ENCODE measurements at places on chromosomes 1 and 21.
A peak's percentile ranks its signal among the peaks of the same experiment; 100 is the strongest.

GRCh38 chr21:8991968-8992621 lies 1529.3 kb upstream of the TPTE start:
- DNase-seq = no peak

DNA sequence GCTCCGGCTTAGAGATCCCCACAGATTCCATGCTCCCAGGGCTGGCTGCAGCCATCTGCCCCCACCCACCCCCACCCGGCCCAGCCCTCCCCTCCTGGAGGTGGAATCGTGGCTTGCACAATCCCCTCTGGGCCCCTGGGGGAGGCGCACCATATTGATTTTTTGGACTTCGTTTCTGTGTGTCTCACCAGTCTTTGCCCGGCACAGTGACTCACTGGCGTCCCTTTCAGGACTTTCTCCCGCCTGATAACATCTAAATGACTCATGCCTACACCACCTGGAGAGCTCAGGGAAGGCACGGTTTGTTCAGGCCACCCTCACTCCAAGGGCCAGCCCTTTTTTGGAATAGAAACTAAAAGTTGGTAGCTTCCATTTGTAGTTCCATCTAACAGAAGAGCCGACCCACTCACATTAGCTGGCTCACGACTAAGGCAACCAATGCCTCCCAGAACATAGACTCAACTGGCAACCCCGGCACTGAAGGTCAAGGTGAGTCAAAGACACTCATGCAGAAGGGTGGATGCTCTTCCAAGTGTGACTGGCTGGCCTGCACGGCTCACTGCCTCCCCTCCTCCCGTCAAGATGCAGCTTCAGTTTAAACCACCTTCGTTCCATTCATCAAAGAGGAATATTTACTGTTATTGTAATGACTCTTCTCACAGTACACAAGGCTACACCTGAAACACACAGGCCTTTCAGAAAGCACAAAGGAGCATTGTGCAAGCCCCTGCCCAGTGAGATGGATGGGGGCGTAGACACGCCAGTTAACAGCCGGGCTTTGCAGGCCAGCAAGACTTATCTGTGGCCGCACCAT lies 18.1 kb upstream of the ETS2 start:
- no peak for DNase-seq

DNA sequence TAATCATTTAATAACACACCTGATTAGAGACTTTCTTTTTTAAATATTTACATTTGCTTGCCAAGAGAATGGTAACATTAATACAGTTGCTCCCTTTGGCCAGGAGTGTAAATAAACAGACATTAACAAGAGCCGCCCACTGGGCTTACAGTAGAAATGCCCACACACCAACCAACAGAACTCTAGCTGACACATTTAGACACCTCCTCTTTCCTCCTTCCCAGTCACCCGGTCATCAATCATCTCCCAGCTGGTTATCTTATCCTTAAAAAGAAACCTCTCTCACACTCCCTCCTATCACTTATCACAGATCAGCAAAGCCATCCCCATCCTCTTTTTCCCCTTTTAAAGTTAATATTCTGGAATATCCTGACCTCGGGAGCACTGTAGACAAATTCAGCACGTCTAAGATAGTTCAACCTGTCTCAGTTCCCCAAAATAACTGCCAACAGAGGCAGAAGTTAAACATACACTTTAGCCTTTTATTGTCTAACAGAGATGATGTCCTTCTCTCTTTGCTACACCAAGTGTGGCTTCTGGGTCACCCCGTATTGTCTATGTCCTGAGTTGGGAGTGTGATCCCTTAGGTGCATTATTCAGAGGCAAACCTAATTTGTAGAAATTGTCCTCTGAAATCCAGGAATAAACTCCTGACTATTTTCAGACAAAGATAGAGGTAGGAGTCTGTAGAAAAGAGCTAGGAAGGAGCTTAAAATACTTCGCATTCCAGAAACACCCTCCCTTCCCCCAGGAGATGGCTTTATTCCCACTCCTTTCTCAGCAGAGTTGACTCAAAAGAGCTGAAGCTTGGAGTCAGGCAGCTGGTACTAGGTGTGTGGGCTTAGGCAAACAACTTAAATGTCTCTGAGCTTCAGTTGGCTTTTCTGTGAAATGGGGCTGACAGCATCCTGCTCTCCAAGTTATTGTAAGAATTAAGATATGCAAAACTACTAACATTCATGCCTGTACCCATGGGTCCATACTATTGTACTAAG lies 8.8 kb downstream of the MYCL start:
- no peak for DNase-seq

GRCh38 chr1:215539803-215540570 lies 27.1 kb upstream of the KCTD3 start:
- no peak for DNase-seq

DNA sequence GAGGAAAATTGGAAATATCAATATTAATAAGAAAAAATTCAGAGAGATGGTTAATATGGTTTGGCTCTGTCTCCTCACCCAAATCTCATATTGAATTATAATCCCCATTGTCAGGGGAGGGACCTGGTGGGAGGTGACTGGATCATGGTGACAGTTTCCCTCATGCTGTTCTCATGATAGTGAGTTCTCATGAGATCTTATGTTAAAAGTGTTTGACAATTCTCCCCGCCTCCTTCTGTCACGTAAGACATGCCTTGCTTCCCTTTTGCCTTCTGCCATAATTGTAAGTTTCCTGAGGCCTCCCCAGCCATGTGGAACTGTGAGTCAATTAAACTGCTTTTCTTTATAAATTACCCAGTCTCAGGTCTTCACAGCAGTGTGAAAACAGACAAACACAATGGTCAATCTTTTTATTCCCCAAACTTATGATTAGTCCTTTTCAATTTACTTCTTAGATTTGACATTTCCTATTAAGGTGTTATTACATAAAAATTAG lies 11.0 kb downstream of the EGLN1 start:
- no peak for DNase-seq

GRCh38 chr1:208279826-208280588 lies 35.8 kb upstream of the PLXNA2 start:
- DNase-seq = no peak

DNA sequence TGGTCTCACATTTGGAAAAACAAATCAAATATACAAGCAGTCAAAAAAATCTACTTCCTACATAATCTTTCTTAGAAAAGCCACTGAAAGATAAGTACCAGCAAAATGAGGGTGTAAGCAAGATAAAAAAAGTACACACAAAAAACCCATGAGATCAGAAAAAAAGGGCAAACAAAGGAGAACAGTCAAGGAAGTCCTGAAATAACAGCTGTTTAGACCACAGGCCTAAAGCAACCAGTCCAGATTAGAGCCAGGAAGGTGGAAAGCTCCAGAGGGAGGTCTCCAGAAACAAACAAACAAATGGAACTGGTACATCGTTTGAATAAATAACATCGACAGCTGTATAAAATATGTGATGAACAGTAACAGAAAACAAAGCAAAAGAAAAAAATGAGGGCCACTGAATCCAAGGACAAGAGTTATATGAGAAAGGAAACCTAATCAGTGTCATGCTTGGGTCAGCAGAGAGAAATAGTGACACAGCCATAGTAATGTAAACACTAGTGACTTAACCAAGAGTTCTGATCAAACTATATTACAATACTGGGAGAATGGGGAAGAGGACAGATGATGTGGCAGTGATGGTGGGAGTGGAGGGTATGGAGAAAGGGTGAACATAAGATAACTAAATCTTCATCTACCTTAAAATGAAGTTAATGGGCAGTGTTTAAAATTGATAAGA lies 67.5 kb downstream of the NVL start:
- DNase-seq = no peak

DNA sequence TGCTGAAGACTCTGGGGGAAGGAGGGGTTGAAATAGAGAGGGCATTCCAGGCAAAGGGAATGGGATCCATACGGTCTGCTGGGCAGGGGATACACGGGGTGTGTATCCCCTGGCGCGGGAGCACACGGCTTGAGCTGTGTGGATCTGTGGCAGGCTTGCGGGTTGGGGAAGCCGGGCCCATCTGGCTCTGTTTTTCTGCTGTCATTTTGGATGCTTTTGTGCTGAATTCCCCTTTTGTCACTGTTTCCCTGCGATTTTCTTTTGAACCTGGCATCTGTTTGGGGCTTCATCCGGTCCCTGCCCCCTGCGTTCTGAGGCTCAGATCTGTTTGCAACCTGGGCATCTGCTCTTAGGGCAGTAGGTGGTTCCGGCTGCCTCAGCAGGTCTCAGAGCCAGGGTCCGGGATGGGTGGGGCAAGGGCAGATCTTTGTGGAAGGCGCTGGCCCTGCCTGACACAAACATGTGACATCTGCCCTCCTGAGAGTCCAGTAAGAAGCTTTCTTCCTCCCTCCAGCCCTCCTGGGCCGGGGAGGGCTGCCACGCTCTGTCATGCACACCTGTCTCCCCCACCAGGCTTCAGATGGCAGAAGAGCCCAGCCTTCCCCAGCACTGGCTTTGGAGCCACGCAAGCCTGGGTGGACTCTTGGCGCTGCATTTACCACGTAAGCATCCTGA lies 84.0 kb downstream of the IGSF21 start:
- no peak for DNase-seq

DNA sequence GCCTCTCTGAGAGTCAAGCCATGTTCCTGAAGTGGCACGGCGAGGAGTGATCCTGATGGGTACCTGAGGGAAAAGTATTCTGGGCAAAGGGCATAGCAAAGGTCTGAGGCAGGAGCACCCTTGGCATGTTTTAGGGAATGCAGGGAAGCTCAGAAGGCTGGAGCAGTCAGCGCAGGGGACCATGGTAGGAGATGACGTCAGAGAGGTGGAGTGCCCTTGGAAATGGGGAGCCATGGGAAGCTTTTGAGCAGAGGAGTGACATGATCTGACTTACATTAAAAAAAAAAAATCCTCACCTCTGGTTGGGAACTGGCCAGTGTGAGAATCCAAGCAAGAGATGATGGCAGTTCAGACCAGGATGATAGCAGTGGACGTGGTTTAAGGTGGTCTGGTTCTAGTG lies 37.2 kb downstream of the PDPN start:
- DNase-seq = no peak

GRCh38 chr1:6343506-6344405 lies 49.8 kb downstream of the ACOT7 start:
- peak; percentile 19 for DNase-seq

DNA sequence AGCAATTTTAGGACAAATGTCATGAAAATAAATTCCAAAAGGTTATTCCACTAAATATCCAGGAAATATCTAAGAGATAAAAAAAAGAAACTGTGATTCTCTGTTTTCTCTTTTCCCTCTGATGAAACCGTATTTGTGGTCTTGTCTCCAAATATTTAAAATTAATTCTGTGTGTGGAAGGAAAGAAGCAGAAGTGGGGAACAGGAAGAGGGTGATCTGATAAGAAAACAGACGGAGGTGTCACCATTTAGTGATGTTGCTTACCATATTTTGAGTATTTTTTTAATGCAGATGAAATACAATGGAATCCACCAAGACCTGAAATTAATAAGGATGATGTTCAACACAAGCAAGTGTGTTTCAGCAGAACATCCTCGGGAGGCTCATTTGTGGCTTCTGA lies 29.6 kb downstream of the CLCA1 start:
- no peak for DNase-seq

DNA sequence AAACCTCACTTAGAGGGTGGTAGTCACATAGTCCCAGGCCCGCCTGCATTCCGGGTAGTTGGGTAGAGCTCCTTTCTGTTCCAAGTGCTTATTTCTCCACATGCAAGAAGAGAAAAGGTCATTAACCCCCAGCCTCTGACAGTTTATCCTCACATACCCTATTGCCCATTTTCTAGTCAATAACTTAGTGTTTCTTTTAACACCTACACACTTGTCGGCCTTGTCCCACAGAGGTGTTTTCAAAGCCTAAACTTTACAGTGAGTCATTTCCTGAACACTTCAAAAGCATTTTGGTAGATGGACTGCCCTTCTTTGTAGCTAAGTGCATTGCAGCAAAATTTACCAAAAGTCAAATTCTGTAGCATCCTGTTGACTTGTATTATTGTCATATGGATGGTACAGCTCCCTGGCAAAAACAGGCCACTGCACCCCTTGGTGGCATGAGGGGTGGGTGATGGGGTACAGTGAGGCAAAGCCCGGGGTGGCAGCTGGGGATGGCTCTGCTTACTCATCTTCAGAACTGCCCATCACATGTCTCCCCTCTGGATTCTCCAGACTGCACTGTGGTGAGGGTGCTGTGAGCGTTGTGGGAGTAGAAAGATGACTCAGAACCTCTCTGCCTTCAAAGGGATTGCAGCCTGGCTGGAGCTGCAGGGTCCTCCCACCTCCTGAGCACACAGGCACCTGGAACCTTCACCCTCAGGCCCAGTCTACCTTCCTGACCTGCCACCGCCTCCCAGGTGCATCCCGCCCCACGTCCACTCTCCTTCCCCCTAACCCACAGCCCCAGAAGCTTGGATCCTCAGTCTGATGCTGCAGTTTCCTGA lies 45.8 kb upstream of the DMRTB1 start:
- DNase-seq = peak; percentile 19

DNA sequence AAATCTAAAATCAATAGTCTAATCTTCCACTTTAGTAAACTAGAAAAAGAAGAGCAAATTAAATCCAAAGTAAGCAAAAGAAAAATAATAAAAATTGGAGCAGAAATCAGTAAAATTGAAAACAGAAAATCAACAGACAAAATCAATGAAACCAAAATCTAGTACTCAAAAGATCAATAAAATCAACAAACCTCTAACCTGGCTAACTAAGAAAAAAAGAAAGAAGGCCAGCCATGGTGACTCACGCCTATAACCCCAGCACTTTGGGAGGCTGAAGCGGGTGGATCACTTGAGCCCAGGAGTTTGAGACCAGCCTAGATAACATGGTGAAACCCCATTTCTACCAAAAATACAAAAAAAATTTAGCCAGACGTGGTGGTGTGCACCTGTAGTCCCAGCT lies 22.8 kb downstream of the PDIK1L start:
- no peak for DNase-seq

DNA sequence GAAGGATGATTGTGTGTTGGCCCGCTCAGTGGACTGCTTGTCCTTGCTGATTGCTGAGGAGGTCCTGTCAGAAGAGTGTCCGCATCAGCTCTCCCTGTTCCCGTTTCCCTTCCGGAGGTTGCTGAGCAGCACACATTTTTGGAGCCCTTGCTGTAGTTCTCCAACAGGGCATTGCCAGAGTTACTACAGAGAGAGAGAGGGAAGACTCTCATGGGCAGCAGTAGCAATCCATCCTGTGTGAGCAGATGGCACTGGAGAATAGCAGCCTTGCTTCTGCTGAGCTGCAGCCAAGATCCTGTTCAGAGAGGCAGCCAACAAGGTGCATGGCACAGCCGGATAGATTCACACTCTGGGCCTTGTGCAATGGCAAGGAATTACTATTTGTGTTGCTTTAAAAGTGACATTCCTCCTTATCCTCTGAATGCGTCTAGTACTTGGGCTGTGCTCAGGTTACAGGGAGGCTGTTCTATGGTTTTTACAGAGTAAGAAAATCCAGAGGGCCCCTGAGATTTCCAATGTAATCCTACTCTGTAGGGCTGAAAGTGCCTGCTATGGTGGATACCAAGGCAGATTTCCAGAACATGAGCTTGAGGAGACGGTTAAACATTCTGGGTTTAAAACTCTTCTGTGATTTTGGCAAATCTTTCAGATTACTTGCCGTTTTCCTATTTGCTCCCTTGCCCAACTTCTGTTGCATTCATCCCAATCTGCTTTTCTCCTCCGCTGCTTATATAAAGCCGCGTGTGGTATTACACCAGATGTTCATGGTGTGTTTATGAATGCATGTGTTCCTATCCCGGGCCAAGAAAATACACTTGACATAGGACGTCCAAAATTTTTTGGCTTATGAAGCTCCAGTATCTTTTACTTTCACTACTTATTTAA lies 27.4 kb downstream of the AK4 start:
- no peak for DNase-seq
